ENCODE measurements at places on chromosomes 2 and 18.

DNA sequence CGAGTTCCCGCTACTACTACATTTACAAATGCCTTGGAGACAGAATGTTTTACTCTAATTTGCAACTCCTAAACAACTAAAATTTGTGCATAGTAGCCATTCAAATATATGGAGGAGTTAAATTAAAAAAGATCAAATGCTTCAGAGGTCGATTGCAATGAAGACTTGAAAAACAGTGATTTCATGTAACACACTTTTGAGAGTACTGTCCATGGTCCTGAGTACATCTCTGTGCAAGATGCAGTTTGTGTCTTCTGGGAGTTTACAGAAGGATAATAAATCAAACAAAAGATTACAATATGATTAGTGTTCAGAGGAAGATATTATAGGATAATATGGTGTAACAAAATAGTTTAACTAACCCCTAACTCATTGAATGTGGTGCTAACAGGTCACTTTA, 894.7 kb downstream of the TMEM182 start:
- H3K27me3 ChIP-seq = no peaks in the 10 kb centered on the region
- H3K36me3 ChIP-seq = no peaks in the 10 kb centered on the region
- no peak for DNase-seq
- H3K27ac ChIP-seq = no peak overlapping the region

DNA sequence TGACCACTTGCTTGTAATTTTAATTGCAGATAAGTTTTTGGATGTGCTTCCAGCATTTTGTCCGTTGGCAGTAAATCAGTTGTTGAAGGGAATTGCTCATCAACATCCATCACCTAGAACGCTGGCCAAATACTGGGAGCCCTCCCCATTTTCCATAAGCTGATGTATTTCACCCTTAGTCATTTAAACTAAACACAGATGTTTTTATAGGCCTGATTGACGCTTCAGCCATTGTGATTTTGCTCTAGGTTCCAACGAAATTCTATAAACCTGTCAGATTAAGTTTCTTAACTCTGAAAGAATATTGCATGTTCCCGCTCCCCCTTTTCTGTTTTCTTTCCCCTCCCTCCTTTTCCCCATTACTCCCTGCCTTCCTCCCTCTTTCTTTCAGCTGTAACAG, 1.0 kb upstream of the RPRM start:
- H3K27me3 ChIP-seq = no peaks in the 10 kb centered on the region
- no peaks in the 10 kb centered on the region for H3K36me3 ChIP-seq
- H3K4me3 ChIP-seq = no peak overlapping the region
- no peak for DNase-seq

GRCh38 chr18:9130806-9131205, 5.8 kb upstream of the ANKRD12 start:
- no peaks in the 10 kb centered on the region for H3K36me3 ChIP-seq
- H3K4me1 ChIP-seq = no peaks in the 10 kb centered on the region
- no peak for DNase-seq
- no peak overlapping the region for H3K27ac ChIP-seq

DNA sequence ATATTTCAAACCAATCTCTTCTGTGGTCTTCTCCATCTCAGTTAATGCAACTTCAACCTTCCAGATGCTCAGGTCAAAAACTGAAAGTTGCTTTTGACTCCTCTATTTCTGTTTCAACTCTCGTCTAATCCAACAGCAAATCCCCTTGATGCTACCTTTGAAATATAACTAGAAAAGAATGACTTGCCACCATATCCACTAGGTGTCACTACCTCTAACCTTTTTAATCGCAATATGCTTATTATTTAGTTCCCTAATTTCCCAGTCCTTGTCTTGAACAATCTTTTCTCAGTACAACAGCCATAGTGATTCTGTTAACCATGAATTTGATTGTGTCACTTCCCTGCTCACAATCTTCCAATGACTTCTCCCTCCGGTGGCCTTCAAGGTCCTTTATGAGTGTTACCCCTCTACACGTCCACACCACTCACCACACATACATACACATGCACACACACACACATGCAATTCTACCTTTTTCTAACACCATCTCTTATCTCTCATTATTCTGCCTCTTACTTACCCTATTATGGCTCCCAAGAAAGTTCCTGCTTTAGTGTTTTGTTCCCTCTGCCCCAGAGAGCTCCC, 245.5 kb upstream of the KCNJ3 start:
- H3K36me3 ChIP-seq = no peaks in the 10 kb centered on the region
- no peaks in the 10 kb centered on the region for H3K27me3 ChIP-seq
- no peak overlapping the region for H3K4me3 ChIP-seq
- H3K27ac ChIP-seq = no peak overlapping the region

DNA sequence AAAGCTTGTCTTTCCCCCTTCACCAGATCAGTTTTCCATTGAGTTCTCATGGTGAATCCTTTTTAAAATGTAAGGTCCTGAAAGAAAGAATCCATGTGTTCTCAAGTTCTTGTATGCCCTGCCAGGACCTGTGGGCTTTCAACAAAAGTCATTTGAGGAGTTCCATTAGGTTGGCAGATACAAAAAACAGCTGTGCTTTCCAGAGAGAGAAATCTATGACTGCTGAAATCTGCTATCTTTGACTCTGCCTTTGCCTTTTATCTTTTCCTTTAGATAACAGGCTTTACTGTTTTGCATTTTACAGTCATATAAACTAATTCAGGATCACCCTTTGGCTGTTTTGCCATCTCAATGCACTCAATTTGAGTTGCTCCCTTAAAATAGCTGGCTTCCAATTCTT, 59.7 kb downstream of the CXCR4 start:
- H3K4me3 ChIP-seq = no peak overlapping the region
- no peak for DNase-seq
- H3K27ac ChIP-seq = no peak overlapping the region
- H3K4me1 ChIP-seq = no peaks in the 10 kb centered on the region
- H3K36me3 ChIP-seq = no peaks in the 10 kb centered on the region
- no peaks in the 10 kb centered on the region for H3K27me3 ChIP-seq

DNA sequence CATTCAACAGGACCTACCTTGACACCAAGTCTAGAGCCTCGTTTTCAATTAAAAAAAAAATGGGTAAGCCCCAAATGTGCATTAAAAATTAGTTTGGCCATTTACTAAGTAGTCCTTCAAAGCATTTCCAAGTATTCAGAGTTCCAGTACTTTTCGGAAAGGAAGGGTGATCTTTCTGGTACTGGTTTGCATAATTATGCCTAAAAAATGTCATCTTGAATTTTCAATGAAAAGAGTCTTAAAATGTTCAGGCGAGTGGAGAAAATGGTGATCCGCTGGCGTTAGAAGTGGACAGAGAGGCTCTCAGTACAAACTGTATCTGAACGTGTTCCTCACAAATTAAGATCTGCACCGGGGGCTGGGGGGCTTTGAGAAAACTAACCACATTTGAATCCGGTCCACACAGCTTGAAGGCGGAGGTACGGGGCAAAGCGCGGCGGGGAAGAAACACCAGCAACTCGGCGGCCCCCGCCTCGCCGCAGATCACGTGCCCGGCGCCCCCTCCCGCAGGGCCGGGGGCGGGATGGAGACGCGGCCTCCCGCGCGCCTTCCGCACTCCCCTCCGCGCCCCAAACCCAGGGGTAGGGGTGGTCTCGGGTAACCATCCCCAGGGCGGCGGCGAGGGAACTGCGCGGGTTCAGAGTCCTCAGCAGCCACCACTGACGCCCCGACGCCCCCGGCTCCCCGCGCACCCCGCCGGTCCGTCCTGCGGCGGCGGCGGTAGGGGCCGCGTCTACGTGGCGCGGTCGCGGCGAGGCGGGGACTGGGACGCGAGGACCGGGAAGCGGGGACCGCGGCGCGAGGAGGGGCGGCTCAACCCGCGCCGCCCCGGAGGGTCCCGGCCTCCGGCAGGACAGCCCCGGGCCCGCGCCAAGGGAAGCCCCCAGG, 564 bp downstream of the LPIN2 start:
- H3K4me3 ChIP-seq = peak overlapping the region; percentile 79
- H3K27me3 ChIP-seq = no peaks in the 10 kb centered on the region
- no peaks in the 10 kb centered on the region for H3K36me3 ChIP-seq
- H3K4me1 ChIP-seq = peaks cover 11% of the 10 kb centered on the region

DNA sequence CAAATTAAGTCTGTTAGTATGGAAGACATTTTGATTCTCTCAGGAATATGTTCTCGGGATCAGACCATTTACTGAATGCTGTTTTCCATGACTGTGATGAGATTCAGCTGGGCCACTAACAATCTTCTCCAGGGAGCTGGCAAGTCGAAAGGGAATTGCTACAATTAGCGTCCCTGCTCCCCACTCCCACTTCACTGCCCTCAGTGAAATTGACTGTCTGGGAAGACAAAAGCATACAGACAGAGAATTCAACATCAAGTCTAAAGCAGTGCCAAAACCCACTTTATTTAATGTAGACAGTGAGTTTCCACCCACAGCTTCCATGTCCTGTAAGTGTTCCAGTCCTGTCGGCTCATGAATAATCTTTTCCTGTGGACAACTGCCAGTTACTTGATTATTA, 34.0 kb upstream of the COL3A1 start:
- H3K36me3 ChIP-seq = no peaks in the 10 kb centered on the region
- no peak overlapping the region for H3K4me3 ChIP-seq
- peak; percentile 20 for DNase-seq
- no peaks in the 10 kb centered on the region for H3K27me3 ChIP-seq
- H3K4me1 ChIP-seq = peaks cover 2% of the 10 kb centered on the region

- H3K4me1 ChIP-seq = no peaks in the 10 kb centered on the region
- H3K27ac ChIP-seq = no peak overlapping the region
- H3K36me3 ChIP-seq = no peaks in the 10 kb centered on the region
- H3K4me3 ChIP-seq = no peak overlapping the region
- no peak for DNase-seq
Observed at GRCh38 chr2:140597205-140597604, 1533.6 kb downstream of the LRP1B start.

GRCh38 chr18:21262979-21263378, 20.9 kb downstream of the GREB1L start:
- no peak overlapping the region for H3K27ac ChIP-seq
- no peak overlapping the region for H3K4me3 ChIP-seq
- H3K27me3 ChIP-seq = no peaks in the 10 kb centered on the region

- H3K27me3 ChIP-seq = no peaks in the 10 kb centered on the region
- no peaks in the 10 kb centered on the region for H3K4me1 ChIP-seq
- no peak for DNase-seq
- no peak overlapping the region for H3K27ac ChIP-seq
- H3K4me3 ChIP-seq = no peak overlapping the region
- no peaks in the 10 kb centered on the region for H3K36me3 ChIP-seq
Observed at GRCh38 chr2:3207091-3207491, 170.5 kb downstream of the EIPR1 start.

DNA sequence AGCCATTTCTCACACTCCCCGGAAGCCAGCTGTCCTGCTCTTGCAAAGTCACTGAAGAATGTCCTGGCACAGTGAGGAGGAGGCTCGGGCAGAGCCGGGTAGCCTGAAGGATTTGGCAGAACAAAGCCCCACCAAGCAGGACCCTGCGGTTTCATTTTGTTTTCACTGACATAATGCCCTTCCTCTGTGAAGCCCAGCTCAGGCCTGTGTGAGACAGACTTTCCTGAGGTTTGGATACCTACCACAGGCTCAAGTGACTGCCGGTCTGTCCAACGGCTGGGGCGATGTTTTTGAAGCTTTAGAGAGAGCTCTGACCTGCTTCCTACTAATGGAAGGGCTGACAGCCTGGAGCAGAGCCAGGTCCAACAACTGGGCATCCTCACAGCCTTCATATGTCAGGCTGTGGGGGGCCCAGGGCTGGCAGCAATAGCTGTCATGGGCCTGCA, 99.8 kb upstream of the FZD7 start:
- H3K36me3 ChIP-seq = no peaks in the 10 kb centered on the region
- H3K4me3 ChIP-seq = no peak overlapping the region
- no peaks in the 10 kb centered on the region for H3K27me3 ChIP-seq
- no peak for DNase-seq
- no peak overlapping the region for H3K27ac ChIP-seq

DNA sequence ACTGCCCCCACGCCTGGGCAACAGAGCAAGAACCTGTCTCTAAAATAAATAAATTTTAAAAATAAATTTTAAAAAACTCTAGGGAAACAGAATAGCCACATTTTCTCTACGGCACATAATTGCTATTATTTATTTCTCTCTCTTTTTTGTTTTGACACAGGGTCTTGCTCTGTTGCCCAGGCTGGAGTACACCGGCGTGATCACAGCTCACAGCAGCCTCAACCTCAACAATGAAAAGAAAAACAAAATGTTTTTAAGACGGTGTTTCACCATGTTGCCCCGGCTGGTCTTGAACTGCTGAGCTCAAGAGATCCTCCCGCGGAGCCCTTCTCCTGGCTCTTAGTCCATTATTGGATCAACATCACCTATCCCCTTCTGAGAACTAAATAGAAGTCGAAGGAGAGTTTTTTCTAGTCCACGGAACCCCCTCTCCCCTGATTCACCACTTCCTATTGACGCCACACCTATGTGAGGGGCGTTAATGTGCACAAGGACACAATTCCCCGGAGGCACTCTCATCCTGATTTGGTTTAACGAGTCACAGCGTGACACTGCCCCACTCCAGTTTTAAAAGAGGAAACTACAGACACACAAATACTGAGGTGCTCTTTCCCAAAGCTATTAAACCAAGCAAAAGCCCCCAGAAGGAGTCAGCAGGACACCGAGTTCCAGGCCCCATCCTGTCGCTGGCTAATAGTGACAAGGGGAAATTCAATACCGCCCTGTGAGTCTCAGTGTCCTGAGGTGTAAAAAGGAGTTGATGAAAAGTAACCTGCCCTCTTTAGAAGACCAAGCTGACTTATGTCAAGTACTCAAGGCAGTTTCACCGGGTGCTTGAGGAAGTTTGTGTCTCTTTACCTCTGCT, 1.1 kb downstream of the NPC1 start:
- no peaks in the 10 kb centered on the region for H3K4me1 ChIP-seq
- no peak for DNase-seq
- H3K27me3 ChIP-seq = no peaks in the 10 kb centered on the region
- peak overlapping the region; percentile 98 for H3K27ac ChIP-seq

- H3K4me3 ChIP-seq = no peak overlapping the region
- no peak overlapping the region for H3K27ac ChIP-seq
- H3K36me3 ChIP-seq = no peaks in the 10 kb centered on the region
- peaks cover 12% of the 10 kb centered on the region for H3K4me1 ChIP-seq
- DNase-seq = no peak
- H3K27me3 ChIP-seq = no peaks in the 10 kb centered on the region
Observed at GRCh38 chr2:55114597-55114996, 64.3 kb upstream of the RTN4 start.

GRCh38 chr2:217798743-217799562, 203.8 kb downstream of the TNS1 start:
- no peak for DNase-seq
- H3K27me3 ChIP-seq = no peaks in the 10 kb centered on the region
- H3K4me1 ChIP-seq = peaks cover 26% of the 10 kb centered on the region
- no peaks in the 10 kb centered on the region for H3K36me3 ChIP-seq
- no peak overlapping the region for H3K27ac ChIP-seq
- no peak overlapping the region for H3K4me3 ChIP-seq

- H3K4me1 ChIP-seq = no peaks in the 10 kb centered on the region
- no peaks in the 10 kb centered on the region for H3K27me3 ChIP-seq
- peak; percentile 12 for DNase-seq
- no peak overlapping the region for H3K4me3 ChIP-seq
- H3K36me3 ChIP-seq = no peaks in the 10 kb centered on the region
- H3K27ac ChIP-seq = no peak overlapping the region
Observed at GRCh38 chr2:1659951-1660565, 84.3 kb downstream of the PXDN start.
